ENCODE measurements at places on chromosomes 13 and 19. TPM values are rescaled to one million over a fixed set of nuclear protein-coding genes. Genes with fewer than 3 reads are reported as not detected.

The KIR3DL1 gene
- total RNA-seq = not detected

The ACP7 gene
- total RNA-seq = not detected

The CD209 gene
- not detected for total RNA-seq

The MPND gene
- 10.7 TPM for total RNA-seq

The PSG7 gene
- not detected for total RNA-seq

The CYP4F12 gene
- 1.4 TPM for total RNA-seq

DNA sequence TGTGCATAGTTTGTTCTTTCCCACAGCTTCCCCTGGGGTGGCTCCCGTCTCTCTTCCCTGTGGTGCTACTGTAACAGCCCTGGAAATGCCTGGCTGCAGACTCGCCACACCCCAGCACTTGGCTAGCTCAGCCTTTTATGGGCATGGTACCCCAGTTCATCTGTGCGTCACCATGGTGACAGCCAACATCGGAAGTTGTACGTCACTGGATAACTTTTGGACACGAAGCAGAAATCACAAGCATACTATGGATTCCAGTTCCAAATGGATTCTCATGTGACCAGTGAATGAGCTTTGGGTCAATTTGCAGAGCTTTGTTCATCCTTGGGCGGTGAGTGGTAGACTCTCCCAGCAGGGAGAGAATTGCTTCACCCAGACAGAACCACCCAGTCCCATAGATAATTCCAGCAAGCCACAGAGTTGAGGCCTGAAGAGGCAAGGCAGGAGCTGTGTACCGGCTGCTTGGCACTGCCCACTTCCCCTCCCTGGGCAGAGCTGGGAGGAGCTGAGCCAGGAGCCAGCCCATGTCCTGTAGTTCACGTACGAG is 54.4 kb downstream of the COL4A2 start:
- H3K27ac ChIP-seq = no peak overlapping the region
- H3K36me3 ChIP-seq = no peaks in the 10 kb centered on the region
- peaks cover 8% of the 10 kb centered on the region for H3K27me3 ChIP-seq
- H3K4me3 ChIP-seq = no peak overlapping the region

GRCh38 chr19:4508698-4509097 is 9.6 kb downstream of the PLIN4 start:
- no peaks in the 10 kb centered on the region for H3K4me1 ChIP-seq
- H3K27me3 ChIP-seq = no peaks in the 10 kb centered on the region
- DNase-seq = no peak
- H3K4me3 ChIP-seq = no peak overlapping the region

DNA sequence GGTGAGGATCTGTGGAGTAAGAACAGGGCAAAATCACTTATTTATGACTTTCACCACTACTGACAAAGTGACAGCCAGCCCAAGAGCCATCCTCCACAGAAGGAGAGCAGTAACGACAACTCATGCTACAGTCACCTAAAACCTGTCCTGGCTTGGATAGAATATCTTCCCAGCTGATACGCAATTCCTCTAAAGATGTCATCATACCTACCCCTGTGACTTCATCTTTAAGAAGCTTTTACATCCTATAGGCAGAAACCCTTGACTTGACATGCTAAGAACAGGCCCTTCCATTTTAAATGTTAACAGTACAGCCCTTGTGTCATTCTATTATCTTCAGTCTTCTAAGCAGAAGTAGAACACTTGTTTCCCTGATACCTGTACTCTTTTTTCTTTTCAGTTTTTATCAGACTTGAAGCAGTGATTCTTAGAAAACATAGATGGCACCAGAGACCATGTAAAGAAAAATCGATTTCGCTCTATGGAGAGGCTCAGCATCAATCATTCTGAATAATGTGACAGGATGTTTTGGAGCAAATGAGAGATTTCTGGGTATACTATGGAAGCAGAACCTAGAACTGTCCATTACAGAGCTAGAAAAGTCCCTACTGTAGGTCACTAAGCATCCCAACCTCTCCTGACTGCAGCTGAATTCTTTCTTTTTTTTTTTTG is 20.1 kb downstream of the STOML3 start:
- H3K4me3 ChIP-seq = no peak overlapping the region
- no peak overlapping the region for H3K27ac ChIP-seq
- DNase-seq = no peak
- H3K27me3 ChIP-seq = no peaks in the 10 kb centered on the region
- no peaks in the 10 kb centered on the region for H3K36me3 ChIP-seq
- H3K4me1 ChIP-seq = no peaks in the 10 kb centered on the region

GRCh38 chr19:36404498-36404897 is 13.9 kb downstream of the ZFP82 start:
- H3K4me1 ChIP-seq = no peaks in the 10 kb centered on the region
- H3K27me3 ChIP-seq = no peaks in the 10 kb centered on the region
- no peak overlapping the region for H3K4me3 ChIP-seq
- DNase-seq = no peak
- peaks cover 63% of the 10 kb centered on the region for H3K36me3 ChIP-seq

GRCh38 chr13:55255236-55255635 is 1885.5 kb upstream of the PRR20A start:
- no peaks in the 10 kb centered on the region for H3K27me3 ChIP-seq
- H3K36me3 ChIP-seq = no peaks in the 10 kb centered on the region
- H3K4me3 ChIP-seq = no peak overlapping the region
- no peak for DNase-seq

DNA sequence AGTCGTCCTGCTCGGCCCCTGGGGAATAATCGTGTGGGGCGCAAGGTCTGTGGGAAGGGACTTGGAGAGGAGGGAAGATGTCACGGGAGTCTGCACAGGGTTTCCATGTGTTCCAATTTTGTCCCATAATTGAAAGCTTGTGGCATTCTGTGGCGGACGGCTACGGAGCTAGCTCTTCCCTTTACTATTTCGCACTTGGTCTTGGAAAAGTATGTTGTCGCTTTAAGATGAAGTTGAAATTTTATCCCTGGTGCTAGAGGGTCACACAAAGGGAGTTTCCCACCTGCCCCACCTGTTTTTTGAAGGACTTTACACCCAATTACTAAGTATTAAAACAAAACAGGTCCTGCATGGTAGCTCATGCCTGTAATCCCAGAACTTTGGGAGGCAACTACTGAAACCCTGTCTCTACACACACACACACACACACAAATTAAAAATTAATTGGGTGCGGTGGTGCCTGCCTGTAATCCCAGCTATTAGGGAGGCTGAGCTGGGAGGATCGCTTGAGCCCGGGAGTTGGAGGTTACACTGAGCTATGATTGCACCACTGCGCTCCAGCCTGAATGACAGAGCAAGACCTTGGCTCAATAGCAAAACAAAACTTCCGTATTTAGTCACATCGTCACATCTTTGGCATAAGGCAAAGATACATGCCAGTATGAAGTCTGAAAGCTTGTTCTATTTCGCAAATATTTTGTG is 967 bp upstream of the TPT1 start:
- no peaks in the 10 kb centered on the region for H3K27me3 ChIP-seq
- peak overlapping the region; percentile 72 for H3K4me3 ChIP-seq
- no peaks in the 10 kb centered on the region for H3K36me3 ChIP-seq
- no peak for DNase-seq

- no peaks in the 10 kb centered on the region for H3K36me3 ChIP-seq
- H3K4me1 ChIP-seq = no peaks in the 10 kb centered on the region
- no peaks in the 10 kb centered on the region for H3K27me3 ChIP-seq
- no peak for DNase-seq
- H3K27ac ChIP-seq = no peak overlapping the region
Observed at GRCh38 chr13:47519626-47520025, 481.4 kb downstream of the SUCLA2 start.

DNA sequence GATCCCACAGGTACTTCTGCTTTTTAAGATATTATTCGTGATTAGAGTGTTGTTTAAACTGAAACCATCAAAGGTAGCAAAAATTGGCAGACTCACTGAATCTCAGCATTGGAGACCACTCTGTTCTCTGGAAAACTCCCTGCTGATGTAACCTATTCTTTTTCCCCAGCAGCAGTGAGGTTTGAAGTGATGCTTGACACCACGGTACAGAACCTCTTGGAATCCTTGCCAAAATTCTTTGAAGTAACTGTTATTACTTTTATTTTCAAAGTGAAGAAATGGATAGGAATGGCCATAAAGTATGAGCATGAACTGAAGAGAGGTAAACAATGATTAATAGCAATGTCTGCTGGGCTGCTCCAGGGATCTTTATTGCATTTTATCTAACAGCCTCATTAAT is 66.4 kb upstream of the KL start:
- no peaks in the 10 kb centered on the region for H3K27me3 ChIP-seq
- DNase-seq = no peak
- H3K27ac ChIP-seq = no peak overlapping the region
- no peaks in the 10 kb centered on the region for H3K4me1 ChIP-seq
- no peaks in the 10 kb centered on the region for H3K36me3 ChIP-seq

DNA sequence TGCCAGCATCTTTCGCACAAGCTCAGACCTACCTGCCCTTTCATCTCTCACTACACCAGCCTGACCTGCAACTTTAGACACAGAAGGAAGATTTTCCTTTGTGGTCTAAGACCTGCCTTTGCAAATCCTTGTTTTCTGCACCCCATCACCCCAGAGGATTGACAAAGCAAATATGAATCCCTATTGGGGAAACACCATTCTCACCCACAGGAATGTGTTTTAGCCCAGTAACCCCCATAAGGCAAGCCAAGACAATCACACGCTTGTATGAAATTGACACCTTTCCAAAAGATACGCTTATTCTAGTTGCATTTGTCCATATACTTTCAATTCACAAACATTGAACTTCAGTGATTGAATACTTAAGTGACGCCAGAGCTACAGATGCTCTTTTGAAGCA is 55.7 kb downstream of the SPATA13 start:
- no peak for DNase-seq
- no peak overlapping the region for H3K27ac ChIP-seq
- H3K4me3 ChIP-seq = no peak overlapping the region
- no peaks in the 10 kb centered on the region for H3K27me3 ChIP-seq

- no peaks in the 10 kb centered on the region for H3K27me3 ChIP-seq
- H3K4me3 ChIP-seq = no peak overlapping the region
- no peak for DNase-seq
- H3K27ac ChIP-seq = no peak overlapping the region
Observed at GRCh38 chr13:87131611-87132010, 539.6 kb upstream of the SLITRK5 start.

DNA sequence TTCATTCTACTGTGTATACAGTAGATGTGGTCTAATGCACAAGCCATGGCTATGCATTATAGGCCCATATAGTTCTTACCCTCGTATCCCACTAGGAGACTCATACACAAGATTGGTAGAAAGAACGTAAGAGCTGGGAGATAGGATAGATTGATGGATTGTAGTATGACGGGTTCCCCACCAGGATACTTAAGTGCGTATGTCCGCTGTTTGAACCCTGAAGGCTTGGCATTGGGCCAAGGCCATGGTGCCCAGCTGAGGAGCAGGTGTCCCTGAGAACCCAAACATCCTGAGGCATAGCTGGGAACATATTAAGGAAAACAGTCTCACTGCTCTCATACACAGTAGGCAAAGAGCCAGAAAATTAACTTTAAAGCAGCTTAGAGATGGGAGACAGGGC is 617.5 kb upstream of the KLF12 start:
- no peak overlapping the region for H3K4me3 ChIP-seq
- no peak for DNase-seq
- H3K4me1 ChIP-seq = no peaks in the 10 kb centered on the region
- H3K36me3 ChIP-seq = no peaks in the 10 kb centered on the region

DNA sequence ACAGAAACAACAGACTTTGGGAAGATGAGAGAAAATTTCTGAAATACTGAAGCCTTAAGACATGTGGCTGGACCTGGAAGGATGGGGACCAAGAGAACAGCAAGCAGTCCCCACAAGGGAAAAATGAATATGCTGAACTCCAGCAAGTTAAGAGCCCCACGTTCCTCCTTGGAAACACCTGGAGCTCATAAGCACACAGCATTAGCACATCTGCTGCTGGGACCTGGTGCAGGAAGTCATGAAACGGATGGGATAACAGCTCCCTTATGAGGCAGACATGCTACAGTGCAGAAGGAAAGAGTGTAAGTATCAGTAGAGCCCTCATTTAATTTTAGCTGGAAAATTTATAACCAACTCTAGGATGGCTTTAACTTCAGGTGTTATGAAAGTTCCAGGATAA is 67.3 kb downstream of the SLC15A1 start:
- no peak overlapping the region for H3K27ac ChIP-seq
- no peaks in the 10 kb centered on the region for H3K4me1 ChIP-seq
- no peak for DNase-seq
- H3K4me3 ChIP-seq = no peak overlapping the region
- no peaks in the 10 kb centered on the region for H3K36me3 ChIP-seq
- peaks cover 5% of the 10 kb centered on the region for H3K27me3 ChIP-seq

Data from T-cell (primary cell).